ENCODE measurements at places on chromosomes 7 and 10. TPM values are rescaled to one million over a fixed set of nuclear protein-coding genes. Genes with fewer than 3 reads are reported as not detected.

GRCh38 chr10:24804956-24805355 lies 81.3 kb upstream of the ARHGAP21 start:
- no peak for DNase-seq

DNA sequence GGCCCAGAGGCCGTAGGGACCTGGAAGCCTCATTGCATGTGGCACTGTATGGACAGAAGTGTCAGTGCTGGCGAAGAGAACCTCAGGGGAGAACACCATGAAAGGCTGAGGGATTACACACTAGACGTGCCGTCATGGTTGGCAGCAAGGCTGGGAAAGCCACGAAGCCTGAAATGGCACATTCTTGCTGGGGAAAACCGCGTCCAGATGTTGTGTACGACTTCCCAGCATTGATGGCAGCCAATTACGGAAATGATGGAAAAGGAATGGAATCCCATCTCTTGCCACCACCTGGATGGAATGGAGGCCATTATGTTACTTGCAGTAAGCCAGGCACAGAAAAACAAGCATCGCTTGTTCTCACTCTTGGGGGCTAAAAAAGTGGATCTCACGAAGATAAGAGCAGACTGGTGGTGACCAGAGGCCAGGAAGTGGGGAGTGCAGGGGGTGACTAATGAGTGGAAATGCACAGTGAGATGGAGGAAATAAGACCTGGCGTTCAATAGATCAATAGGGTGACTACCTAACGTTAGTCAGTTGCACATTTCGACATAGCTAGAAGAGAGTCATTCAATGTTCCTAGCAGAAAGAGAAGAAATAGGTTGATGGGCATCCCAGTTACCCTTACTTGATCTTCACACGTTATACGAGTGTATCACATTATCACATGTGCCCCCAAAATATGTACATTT lies 14.6 kb upstream of the PWWP2B start:
- DNase-seq, result no peak

GRCh38 chr10:71797533-71798307 lies 24.4 kb upstream of the VSIR start:
- no peak for DNase-seq

DNA sequence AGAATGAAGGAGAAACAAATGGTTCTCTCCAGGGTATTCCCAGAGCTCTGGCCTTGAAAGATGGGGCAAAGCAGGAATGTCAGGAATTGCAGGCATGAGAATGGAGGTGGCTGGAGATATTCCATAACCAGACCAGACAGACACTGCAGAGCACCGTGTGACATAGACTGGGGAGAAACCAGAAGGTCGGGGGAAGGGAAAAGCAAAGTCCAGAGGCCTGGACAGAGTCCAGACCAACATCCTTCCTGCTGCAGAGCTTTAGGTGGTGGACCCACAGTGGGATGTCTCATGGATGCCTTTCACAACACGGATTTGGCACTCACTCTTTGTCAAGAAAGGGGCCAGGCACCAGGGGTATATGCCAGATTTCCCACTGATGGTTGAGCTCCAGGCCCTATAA lies 177.2 kb upstream of the INHBA start:
- DNase-seq, result no peak

DNA sequence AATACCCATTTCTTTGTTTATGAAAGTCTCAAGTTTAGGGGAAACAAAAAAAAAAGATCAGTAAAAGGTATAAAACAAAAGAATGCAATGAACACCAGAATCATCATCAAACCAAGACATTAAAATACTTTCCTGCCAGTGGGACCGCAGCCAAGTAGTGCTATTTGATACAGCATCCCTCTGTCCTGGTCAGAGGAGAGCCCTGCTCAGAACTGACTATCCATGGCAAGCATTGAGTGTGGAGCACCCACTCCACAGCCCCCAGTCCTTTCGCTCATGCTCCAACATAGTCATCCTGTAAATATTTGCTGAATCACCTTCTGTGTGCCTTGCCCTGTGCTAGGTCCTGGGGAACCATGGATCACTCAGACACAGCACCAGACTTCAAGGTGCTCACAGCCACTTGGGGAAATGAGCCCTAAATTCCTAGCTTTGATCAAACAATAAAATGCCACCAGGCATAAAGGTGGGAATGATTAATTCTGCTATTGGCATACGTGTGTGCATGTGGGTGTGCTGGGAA lies 213.6 kb upstream of the TBX20 start:
- DNase-seq, result no peak

DNA sequence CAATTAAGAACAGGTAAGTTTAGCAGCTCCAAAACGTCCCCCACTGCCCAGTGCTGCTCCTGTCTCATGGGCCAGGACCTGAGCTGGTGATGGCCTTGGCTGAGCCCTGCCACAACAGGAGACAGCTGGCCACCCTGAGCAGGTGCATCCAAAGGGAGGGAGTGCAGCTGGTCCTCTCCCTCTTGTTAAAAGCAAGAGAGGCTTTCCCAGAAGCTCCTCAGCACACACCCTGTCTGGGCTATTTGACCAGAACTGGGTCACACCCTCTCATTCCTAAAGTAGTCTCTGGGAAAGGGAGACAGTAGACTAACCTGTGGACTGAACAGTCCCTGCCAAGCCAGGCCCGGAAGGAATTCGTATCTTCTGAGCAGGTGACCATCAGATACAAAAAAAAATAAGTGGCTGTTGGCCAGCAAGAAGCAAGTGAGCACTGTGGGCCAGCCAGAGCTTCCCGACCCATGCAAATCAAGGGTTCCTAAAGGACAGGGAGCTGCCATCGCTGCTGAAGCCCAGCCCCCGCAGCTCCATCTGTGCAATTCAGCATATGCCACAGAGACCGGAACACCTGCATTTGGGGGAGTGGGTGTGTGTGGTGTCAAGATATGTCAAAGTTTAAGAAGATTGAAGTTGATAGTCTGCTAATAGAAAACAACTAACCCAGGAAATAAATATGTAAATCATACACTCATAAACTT lies 2.1 kb upstream of the TMEM72 start:
- DNase-seq, result no peak

DNA sequence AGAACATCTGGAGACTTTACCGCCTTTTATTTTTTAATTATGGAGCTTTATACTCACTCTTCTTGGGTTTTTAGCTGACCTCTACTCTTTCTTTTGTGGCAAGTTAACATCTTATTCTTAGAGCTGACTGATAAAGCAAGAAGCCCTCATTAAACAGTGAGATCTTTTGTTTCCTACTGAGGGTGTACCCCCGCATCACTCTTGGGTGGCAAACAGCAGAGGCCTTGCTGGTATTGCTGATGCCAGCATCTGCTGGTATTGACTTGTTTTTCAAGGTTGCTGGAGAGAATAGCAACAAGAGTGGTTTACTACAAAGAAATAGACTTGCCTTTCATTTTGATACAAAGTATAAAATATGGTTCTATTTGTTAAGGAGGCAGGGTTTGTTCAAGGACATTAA lies 154.7 kb downstream of the ARID5B start:
- DNase-seq, result no peak

DNA sequence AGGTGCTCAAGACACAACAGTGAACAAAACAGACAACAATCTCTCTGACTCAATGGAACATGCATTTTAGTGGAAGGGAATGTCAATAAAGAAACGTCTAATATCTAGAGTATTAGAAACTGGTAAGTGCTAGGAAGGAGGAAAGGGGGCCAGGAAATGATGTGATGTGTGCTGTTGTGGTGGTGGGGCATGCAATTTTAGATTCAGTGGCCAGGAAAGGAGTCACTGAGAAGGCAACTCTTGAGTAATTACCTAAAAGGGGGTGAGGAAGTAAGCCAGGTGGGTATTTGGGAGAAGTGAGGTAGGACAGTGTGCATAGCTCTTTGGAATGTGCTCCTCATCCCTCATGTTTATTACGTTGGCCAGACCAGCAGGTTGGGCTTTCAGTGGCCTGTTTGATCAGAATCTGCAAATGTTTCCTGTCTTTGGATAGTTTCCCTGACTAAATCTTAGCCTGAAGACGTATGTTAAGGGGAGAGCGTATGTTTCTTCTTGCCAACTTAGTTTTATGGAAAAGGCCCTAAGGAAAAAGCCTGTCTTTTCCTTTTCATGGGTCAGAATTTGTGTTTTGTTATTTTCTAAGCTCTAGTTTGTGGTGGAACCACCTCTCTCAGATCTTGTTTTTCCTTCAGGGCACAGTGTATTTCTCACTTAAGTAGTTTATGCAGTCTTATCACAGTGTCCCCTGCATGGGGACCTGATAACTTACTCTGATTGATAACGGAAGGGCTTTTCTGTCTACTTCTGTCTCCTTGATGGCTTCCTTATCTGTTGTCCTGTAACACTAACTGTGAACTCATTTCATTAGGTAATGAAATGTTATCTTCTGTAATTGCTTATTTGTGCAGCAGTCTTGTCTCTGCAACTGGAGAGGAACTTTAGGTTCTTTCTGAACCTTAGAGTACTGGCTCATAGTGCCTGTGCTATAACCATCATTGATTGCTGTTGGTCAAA lies 203.7 kb downstream of the AUTS2 start:
- DNase-seq, result no peak

- DNase-seq, result peak; percentile 11
Observed at GRCh38 chr10:68561865-68562649, 1.9 kb downstream of the TET1 start.

DNA sequence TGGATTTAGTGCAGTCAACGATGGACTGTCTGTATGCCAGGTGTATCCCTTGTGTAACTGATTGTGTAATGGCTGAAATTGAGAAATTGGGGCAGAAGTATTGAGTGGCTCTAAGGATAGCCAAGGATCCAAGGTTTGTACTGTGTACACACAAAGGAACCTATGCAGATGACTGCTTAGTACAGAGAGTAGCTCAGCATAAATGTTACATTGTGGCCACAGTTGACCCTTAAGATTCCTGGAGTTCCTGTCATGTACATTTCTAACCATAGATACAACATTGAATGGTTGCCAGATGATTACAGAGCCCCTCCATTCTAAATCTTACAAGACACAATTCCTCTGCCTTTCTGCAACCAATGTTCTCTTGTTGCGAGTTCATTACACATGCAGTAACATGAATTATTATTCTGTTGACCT lies 25.3 kb downstream of the CCDC126 start:
- DNase-seq, result no peak

- peak; percentile 48 for DNase-seq
Observed at GRCh38 chr7:2403718-2404648, 572 bp downstream of the CHST12 start.

DNA sequence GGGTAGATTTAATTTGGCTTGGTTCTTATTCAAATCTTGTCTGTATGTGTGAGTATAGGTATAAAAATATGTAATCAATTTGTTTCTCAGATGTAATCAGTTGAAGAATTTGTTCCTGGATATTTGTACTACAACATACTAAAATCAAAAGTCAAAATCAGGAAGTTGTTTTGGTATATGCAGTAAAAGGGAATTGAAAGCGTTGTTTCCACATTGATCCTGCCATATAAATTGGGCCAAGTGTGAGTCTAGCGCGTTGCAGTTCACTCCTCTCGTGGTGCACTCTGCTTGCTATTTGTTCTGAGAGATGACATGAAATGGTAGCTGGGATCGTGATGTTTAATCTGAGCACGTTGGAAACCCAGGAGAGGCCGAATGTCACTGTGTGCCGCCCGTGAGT lies 55.9 kb downstream of the SHH start:
- DNase-seq, result no peak

- DNase-seq, result no peak
Observed at GRCh38 chr10:16049782-16050181, 189.5 kb upstream of the MINDY3 start.

DNA sequence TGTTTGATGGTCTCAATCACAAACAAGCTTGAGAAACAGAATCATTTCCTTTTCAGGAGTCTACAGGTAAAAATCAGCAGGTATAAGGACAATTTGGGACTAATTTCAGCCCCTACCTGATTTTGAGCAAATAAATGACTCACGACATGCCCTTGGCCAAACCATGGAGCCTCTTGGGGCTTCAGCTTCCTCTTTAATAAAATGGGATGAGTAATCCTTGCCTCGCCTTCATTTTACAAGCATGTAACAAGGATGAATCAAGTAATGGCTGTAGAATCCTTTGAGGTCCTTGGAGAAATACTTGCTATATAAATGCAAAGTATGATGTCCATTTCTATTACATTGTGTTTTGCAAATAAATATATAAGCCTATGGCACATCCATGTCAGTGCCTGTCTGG lies 212.8 kb upstream of the PODXL start:
- no peak for DNase-seq

- no peak for DNase-seq
Observed at GRCh38 chr10:30756151-30756550, 126.6 kb upstream of the LYZL2 start.

DNA sequence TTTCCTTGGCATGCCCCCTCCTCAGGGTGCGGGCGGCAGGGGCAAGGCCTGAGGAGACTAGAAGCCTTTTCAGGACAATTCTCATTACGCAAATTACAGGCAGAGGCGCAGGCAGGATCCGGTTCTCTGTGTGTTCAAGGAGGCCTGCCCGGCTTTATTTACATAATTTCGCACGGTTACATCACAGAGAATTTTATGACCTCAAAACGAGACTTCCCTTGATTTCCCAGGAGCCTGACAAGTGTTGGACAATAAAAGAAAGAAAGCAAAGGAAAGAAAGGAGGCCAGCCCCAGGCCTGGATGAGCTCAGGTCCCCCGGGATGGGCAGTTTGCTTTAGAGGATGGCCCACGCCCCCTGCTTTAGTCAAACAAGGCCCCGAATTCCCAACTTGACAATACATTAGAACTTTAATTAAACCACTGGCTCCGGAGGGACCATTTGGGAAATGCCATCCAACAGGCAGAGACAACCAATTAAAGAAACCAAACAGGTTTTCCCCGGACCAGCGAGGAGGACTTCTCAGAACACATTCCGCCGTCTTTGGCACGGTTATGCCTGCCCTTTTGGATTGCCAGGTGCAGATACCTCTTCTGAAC lies 2.9 kb downstream of the MNX1 start:
- no peak for DNase-seq

GRCh38 chr7:83976302-83976701 lies 218.3 kb downstream of the SEMA3A start:
- peak; percentile 26 for DNase-seq

GRCh38 chr7:69147631-69148030 lies 450.6 kb upstream of the AUTS2 start:
- DNase-seq, result no peak

GRCh38 chr7:135713836-135714470 lies 14.0 kb downstream of the SLC13A4 start:
- DNase-seq, result no peak

DNA sequence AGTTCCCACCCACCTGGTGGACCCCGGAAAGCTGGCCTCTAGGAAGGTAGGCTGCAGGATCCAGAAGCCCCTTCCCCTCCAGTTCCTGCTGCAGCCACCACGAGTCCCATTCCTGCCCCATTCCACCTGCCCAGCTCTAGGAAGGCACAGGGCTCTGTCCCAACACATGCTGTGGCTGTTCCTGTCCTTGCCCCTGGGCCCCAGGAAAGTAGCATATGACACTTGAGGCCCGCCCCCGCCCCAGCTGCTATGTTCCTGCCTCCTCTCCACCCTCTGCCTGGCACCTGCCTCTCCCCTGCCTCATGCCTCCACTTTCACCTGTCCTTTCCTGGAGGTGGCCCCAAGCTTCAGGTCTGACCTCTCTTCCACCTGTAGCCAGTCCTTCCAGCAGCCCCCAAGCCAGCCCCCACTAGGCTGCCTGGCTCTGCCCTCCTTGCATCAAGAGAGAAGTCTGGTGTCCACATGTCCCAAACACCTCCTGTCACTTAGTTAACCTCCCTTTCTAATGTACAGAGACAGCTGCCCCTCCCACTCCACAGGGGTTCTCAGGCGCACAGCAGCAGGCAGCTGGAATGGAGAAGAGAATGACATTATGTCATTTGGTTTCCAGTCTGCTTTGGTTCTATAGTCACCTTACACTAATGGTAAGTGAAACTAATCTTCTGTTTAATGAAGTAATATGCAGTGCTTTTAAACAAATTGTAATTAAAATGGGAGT lies 22.7 kb downstream of the YKT6 start:
- DNase-seq, result no peak

Gene CCT6A
- total RNA-seq, result 412 TPM

Gene LEP
- total RNA-seq, result not detected

Gene AASS
- total RNA-seq, result 0.18 TPM

Gene PON1
- not detected for total RNA-seq

Gene FOXP2
- not detected for total RNA-seq
